ENCODE measurements at places on chromosomes 12 and 14.

DNA sequence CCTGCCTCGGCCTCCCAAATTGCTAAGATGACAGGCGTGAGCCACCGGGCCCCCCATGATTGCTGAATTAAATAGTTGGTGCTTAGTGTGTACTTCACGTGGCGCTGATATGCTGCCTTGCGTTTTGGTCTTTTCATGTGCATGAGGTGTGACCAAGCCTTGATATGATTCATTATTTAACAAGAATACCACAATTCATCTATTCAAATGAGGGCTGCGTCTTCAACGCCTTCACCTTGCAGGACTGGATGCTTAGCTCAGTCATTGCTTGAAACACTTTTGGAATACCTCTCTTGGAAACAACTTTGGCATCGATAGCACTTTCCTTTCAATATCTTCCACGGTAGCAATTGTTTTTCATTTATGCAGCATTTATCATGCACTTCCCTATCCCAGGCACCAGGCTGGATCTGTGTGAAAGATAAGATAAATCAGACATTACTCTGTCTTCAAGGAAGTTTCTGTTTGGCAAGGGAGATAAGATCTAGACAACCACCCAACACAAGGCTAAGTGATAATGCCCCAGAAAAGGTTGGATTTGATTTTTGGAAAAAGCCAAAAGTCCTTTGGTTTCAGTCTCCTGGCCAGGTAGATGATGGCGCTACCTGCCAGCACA lies 1.3 kb upstream of the TEAD4 start:
- DNase-seq = no peak

- DNase-seq = no peak
Measured at GRCh38 chr12:64491718-64492117, 39.8 kb downstream of the TBK1 start.

DNA sequence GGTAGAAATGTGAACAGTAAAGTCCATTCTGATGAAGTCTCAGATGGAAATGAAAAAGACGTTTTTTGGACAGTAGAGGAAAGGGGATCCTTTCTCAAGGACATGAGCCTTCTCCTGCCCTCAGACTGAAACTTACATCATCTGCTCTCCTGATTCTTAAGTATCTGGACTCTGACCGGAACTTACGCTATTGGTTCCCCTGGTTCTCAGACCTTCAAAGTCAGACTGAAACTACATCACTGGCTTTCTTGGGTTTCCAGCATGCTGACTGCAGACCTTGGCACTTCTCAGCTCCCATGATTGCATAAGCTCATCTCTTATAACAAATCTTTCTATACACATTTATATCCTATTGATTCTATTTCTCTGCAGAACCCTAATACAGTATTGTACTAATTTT lies 291.0 kb downstream of the SNAPC1 start:
- no peak for DNase-seq

- DNase-seq = no peak
Measured at GRCh38 chr12:3751151-3752095, 1.5 kb downstream of the CRACR2A start.

DNA sequence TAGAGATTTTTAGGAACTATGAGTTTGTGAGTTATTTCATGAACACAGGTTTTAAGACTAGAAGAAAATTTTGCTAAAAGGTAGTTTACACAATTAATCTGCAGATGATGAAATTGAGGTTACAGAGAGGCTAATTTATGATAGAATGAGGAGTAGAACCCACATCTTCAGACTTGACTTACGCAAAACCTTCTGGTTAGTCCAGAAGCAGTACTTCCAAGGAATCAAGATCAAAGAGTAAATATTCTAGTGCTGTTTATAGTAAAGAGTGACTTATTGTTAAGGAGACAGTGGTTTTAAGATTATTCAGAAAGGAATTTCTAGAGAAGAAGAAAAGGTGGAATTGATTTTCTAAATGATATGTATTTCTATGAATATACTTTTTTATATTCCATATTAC lies 10.6 kb upstream of the KITLG start:
- no peak for DNase-seq

- DNase-seq = no peak
Measured at GRCh38 chr12:58206876-58207275, 265.5 kb downstream of the ATP23 start.

- no peak for DNase-seq
Measured at GRCh38 chr12:43062201-43062895, 472.8 kb upstream of the PRICKLE1 start.

DNA sequence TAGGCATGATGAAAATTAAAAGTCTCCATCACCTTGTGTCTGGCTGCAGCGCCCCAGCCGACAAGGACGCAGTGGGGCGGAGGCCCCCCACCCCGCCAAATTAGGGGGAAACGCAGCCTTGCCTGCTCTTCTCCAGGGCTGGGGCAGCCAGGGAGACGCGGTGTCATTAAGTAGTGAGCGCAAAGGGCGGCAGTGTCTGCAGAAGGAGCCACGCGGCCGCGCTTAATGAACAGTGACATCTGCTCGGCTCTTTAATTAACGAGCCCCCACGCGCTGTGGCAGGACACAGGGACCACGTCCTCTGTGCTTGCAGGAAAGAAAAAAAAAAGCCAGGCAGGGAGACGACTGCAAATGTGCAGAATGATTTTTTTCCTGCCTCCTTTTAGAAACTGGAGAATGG lies 93.4 kb upstream of the NCOR2 start:
- no peak for DNase-seq

GRCh38 chr14:78737601-78738000 lies 567.4 kb downstream of the NRXN3 start:
- no peak for DNase-seq

DNA sequence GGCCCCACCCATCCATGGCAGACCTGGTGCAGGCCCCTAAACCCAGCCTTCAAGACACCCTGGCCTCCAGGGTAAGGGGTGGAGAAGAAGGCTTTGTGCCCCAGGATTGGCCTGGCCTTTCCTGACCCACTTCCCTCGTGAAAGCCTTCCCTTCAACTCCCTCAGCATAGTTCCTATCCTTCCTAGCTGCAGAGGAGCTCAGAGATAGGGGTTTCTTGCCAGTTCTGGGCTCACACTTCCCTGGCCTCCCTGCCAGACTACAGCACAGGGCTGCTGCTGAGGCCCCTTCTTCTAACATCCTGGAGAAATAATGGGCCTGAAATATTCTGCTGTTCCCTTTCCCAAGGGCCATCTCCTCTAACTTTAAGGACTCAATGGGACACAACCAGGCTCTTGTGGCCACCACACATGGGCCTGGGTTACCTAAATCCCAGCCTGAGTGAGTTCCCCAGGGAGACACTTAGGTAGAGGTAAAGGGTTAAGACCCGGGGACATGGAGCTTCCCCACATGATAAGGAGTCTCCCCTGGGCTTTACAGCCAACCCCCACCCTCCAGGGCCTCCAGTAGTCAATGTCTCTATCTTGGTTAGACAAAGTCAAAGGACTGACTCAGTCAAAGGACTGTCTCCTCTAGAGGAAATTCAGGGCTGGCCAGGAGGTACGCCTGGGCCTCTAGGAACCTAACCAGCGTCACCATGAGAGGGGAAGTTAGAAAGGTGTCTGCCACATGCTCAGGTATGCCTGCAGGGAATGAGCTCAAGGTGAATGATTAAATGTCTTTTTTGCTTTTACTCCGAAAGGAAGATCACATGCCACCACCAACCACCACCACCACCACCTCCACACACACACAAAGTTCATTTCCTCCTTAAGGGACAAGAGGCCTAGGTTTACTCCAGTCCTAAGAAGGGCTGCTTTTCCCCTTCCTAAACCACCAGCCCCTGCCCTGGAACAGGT lies 7.1 kb downstream of the ZFP36L1 start:
- DNase-seq = no peak

GRCh38 chr14:64684091-64684490 lies 20.1 kb upstream of the PLEKHG3 start:
- DNase-seq = no peak

GRCh38 chr12:59699421-59700152 lies 103.8 kb downstream of the SLC16A7 start:
- no peak for DNase-seq

DNA sequence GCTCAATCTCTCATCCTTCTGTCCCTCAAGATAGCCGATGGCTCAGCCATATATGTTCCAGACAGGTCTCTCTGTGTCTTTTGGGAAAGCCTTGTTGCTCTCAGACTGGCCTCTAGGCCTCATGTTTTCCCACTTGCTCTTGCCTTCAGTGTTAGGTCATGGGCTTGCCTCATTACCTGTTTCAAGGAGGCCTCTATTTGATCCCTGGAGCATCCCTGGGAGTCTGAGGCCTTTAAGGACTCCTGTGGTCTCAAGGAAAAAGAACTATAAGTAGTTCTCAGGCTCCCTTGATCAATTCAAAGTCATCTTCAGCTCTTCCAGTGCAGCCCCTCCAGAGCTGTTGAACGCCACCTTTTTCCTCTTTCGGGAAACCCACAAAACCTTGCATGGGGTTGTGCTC lies 47.9 kb downstream of the NTF3 start:
- no peak for DNase-seq

DNA sequence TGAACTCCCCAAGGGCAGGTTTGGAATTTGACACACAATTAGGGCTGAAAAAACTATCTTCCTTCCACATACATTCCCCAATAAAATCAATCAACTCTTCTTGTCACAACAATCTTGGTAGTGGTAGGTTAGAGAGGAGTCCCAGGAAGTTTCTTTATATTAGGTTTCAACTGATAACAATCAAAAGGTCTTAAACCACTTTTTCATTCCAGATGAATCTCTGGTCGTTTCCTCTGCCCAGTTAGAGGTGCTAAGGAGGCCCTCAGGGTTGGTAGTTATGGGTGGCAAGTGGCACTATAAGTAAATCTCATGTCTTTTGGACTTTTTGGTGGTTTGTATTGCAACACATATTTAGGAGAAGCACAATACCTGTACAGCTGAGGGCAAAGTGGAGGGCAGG lies 1.7 kb upstream of the SLC38A2 start:
- no peak for DNase-seq

DNA sequence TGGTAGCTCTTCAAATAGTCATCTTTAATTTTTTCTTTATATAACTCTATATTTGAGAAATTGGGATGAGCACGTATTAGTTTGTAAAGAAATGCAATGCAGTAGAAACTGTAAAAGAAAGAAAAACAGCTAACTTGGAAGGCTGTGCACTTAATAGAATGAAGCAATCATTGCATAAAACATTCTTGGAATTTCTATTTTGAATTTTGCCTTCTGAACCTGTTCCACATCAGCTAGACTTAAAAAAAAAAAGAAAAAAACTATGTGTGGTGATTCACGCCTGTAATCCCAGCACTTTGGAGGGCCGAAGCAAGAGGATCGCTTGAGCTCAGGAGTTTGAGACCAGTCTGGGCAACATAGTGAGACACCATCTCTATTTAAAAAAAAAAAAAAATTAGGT lies 29.4 kb downstream of the SCN8A start:
- DNase-seq = no peak

GRCh38 chr12:64237382-64237781 lies 15.3 kb upstream of the KICS2 start:
- DNase-seq = no peak

GRCh38 chr12:65695113-65695865 lies 129.0 kb upstream of the HMGA2 start:
- DNase-seq = no peak

- no peak for DNase-seq
Measured at GRCh38 chr14:61872452-61872851, 110.2 kb downstream of the SNAPC1 start.

DNA sequence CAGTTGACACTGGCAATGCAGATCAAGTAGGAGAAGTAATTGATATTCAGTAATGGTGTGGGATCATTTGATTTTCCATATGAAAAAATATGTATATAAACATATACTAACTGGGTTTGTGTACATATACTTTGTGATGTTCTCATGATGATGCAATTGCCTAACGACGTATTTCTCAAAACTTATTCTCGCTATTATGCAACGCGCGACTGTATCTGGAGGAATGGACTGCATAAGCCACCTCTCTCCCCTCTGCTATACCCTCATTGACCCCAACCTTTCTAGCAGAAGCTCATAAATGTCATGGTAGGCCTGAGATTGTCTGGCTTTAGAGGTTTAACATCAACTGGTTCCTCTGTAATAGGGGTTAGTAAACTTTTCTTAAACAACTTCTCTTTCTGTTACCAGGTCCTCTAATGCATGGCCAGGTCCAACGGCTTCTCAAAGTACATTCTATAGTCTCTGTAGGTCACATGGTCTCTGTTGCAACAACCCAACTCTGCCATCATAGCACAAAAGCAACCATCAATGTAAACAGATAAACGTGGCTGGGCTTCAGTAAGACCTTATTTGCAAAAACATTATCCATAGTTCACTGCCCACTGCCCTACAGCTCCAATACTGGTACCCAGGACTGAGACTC lies 59.3 kb downstream of the FOXN3 start:
- DNase-seq = no peak

DNA sequence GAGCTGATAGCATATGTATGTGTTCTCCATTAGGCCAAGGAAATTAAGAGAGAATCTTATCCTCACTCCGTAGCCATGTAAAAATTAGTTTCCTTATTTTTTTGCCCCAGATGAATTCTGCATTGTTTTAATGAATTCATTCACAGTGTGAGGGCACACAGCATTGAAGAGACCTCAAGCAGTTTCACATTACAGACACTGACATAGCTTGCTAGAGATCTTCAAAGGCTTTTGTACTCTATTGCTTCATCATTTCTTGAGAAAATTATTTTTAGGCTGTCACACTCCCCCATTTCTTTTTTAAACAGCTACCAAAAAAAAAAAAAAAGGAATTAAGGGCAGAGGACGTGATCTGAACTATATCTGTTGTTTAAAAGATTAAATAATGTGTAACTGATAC lies 251.1 kb downstream of the BCAT1 start:
- no peak for DNase-seq

- DNase-seq = no peak
Measured at GRCh38 chr12:7729746-7730145, 17.4 kb downstream of the CLEC4C start.

GRCh38 chr12:89327486-89328094 lies 24.7 kb downstream of the DUSP6 start:
- DNase-seq = no peak

DNA sequence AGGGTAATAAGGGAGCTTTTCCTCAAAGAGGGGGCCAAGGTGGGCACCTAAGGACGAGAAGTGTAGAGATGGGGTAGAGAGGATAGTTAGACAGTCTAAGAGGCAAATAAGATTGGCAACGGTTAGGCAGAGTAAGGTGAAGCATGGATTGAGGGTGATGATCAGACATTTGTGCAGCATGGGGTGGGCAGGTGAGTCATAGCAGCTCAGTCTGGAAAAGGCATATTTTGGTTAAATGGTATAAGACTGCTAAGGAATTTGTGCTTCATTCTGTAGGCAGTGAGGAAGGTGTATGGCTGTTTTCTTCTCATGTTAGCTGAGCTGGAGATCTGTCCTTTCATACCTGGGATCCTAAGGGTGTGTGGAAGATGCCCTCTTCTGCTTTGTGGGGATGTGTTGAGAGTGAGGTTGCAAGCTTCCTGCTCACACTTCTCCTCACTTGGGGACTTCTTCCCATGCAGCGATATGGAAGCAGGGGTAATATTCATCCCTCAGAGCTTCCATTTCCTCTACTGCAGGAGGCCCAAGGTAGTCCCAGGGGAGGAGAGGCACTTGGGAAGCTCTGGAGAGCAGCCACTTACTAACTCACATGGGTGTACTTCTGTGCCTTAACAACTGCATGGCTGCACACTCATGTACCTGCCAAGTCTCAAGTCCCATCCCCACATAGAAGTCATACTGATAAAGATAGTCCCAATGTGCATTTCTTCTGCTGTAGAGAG lies 28.9 kb downstream of the GSG1 start:
- DNase-seq = no peak

GRCh38 chr12:127781336-127781735 lies 485.6 kb upstream of the TMEM132C start:
- no peak for DNase-seq
